ENCODE measurements at places on chromosomes 6 and 20.

DNA sequence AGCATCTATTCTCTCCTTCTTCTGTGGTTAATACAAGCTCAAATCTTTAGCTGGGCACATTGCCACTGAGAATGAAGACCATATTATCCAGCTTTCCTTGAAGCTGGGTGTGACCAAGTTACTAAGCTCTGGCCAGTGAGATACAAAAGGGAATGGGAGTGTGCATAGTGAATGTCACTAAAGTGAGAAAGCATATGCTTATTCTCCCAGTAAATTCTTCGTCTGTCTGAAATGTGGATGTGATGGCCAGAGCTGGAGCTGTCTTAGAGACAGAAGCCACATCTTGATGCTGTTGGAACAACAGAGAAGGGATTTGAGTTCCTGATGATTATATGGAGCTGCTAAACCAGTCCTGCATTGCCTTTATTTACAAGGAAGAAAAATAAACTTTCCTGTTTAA, 60.1 kb downstream of the SESN1 start:
- DNase-seq: no peak

DNA sequence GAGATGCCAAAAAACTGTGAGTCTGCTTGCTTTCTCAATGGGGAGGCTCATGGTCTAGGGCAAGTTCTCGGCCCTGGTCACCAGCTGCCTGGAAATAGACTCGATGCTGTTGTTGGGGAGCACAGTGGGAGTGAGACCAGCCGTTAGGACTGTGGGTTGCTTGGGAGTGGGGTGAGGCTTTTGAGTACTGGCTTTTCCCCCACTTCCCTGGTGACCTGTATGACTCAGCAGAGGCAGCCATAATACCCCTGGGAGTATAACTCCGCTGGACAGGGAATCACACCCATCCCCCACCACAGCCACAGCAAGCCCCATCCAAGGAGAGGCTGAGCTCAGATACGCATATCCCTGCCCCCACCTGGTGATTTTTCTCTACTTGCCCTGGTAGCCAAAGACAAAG, 48.9 kb upstream of the OGFRL1 start:
- DNase-seq: no peak

DNA sequence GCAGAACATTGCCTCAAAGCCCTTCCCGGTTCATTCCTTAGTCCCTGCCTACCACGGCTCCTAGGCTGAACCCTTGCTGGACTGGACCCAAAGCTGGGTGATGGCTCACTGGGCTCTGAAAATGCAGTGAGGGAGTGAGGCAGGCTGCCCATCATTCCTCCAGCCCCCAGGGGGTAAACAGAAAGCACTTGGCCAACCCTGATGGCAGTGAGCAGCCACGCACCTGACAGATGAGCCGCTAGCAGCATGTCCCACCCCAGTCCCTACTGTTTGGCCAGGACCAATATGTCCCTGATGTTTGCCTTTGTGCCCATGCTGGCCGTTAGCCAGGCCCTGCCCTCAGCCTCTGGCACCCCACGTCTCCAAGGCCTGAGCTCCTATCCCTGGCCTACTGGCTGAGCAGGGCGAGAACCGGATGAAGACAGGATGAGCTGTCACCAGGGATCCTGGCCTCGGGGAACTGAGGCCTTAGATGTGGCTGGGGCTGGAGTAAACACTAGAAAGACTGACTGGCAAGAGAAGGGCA, 19.4 kb upstream of the BAK1 start:
- no peak for DNase-seq

DNA sequence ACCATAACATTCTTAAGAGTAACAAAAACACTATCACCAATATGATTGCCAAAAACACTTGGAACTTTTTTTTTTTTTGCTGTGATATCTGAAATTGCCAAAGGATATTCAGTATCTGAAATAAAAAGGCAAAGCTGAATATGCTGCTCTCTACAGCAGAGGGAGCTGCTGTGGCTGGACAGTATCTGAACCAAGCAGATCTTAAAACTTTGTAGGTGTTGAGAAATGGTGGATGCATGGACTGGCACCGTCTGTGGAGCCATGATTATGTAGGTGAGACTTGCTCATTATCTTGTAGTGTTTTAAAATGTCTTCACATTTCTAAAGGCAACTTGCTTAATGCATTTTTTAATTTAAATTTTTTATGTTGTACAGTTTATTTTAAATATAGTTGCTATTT, 9.2 kb downstream of the PDCD2 start:
- peak; percentile 13 for DNase-seq

DNA sequence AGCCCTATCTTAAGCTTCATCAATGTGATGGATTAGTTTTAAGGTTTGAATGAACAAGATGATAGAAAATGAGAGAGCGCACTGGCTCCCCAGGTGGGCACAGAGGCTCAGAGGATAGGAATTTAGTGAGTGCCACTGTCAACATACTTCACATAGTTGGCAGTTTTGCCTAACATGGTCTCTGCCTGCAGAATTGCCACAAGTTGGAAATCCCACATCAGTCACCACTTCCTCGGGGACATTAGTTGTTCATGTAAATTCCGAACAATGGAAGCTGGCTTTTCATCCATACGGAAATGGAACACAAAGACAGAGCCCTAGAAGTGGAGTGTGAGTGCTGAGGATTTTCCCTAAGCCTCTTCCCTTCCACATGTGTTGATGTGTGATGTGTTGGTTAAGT, 123.9 kb upstream of the PHACTR1 start:
- DNase-seq: no peak

GRCh38 chr6:167130008-167130677, 7.2 kb downstream of the CCR6 start:
- DNase-seq: no peak

GRCh38 chr6:52958546-52959255, 36.4 kb downstream of the GSTA4 start:
- no peak for DNase-seq

GRCh38 chr6:169175360-169175887, 78.2 kb downstream of the THBS2 start:
- DNase-seq: no peak

GRCh38 chr6:107488174-107488874, 1.6 kb upstream of the SOBP start:
- DNase-seq: no peak

GRCh38 chr6:32410906-32411305, 3.9 kb upstream of the BTNL2 start:
- DNase-seq: no peak

All from HuH-7 (cell line).